D341Med (cell line): ENCODE measurements at places on chromosomes 2 and 18.
A peak's percentile ranks its signal among the peaks of the same experiment; 100 is the strongest.

DNA sequence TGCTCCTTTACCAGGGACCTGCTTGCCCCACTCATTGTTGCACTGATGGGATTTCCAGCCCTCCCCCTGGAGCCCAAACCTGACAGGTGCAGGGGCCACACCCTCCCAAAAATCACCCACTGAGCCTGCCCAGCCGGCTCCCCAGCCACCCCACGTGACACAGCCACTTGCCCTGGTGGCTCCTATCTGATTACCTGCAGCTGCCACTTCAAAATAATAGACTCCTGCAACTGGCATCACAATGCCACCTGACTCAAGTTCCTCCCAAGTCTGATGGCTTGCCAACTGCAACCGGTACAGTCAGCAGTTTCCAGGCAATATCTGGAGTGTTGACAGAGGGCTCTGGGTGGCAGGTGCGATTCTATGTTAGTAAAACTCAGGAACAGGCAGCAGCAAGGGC lies 66.2 kb downstream of the CRACDL start:
- DNase-seq, result no peak

DNA sequence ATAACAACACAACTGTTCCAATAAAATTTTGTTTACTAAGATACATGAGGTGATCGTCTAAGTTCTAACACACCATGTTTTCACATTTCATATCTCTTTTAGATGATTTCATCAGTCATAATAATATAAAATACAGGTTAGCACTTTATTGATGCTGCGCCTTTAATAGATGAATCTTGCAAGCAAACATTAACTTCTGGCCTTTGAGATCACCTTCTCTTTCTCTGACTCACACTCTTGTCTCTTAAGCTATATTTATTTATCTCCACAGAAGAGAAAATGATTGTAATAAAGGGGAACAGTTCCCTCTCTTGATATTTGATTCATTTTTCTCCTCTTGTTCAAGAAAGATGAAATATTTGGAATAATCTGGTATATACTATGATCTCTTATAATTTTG lies 603.3 kb upstream of the POU3F3 start:
- DNase-seq, result no peak

GRCh38 chr2:63755965-63756364 lies 85.7 kb upstream of the UGP2 start:
- DNase-seq, result no peak

DNA sequence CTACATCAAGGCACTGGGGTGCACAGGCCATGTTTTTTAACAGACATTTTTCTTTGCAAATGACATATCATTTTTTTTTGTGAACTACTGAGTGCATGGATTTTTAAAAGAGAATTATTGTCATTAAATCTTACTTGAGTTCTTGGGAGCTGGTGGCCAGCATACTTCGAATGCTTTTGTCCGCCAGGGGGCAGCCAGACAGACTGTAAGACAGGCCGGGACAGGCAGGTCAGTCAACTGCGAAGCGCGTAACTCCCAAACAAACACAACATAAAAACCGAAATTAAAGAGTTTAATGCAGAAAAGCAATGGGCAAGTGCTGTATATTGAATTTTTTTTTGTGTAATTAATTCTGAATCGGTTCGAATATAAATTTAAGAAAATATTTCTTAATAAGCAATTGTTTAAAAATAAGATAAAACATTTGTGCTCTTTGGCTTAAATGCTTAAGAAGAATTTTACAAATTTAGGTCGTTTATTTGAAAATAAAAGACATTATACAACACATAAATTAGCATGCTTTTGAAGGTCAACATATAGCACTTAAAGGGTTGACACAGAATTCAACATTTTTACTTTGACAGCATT lies 142.2 kb upstream of the PXDN start:
- DNase-seq, result peak; percentile 61

DNA sequence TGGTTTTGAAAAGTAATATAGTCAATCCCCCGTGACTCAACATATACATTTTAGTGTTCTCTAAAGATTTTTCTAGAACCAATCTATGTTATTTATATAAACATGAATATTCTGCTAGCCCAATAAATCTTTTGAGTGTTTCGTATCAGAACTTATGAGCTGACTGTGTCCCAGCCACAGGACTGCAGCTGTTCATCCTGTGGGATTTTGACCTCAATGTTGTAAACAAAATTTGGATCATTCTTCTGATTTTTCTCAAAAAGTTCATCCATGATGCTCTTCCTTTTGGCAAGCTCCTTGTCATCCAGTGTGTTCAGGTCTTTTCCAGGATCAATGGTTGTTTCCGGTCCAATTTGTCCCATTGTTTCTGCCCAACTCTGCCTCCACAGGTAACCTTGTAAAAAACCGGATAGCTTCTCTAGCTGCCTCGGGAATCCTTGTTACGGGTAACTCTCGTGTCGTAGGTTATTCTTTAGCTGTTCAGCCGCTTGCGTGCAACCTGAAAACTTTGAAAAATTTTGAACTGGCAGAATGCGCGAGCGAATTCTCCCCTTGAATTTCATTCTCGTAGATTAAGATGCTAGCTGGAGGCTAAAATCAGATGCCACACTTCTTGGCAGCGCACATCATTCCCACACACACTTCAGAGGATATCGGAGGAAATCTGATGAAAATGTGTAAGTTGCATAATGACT lies 195.2 kb downstream of the SH3BP4 start:
- DNase-seq, result no peak

- no peak for DNase-seq
Observed at GRCh38 chr2:162934191-162934590, 95.6 kb upstream of the KCNH7 start.

GRCh38 chr2:14996351-14997014 lies 364.0 kb downstream of the LRATD1 start:
- DNase-seq, result no peak

DNA sequence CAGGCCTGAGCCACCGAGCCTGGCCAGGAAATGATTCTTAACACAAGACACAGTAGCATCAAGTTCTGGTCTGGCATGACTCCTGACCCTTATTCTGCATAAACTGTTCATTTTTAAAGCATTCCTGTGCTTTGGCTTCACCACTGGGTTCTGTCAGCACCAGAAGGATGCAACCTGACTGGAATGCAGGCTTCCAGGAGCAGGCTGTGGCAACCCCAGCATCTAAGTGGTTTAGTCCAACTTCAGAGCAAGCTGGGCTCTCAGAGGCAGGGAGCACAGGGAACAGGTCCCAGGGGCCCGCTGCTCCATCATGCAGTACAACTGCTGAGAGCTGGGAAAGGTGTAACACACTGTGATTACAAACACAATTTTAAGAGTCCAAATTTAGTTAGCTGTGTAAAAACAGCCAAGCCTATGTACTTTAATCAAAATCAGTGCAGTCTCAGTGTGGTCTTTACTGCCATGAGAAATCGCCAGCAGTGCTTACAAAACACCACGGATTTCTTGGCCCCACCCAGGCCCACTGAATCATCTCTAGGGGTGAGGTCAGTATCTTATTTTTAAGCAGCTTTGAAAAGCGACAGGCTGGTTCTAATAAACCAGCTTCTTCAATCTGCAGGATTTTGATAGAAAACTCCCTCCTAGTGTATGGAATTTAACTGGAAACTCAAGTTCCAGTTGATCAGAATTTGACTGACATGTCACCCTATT lies 44.4 kb upstream of the TMEM182 start:
- DNase-seq, result no peak

- DNase-seq, result peak; percentile 59
Observed at GRCh38 chr18:43587538-43588153, 310.4 kb upstream of the SYT4 start.

DNA sequence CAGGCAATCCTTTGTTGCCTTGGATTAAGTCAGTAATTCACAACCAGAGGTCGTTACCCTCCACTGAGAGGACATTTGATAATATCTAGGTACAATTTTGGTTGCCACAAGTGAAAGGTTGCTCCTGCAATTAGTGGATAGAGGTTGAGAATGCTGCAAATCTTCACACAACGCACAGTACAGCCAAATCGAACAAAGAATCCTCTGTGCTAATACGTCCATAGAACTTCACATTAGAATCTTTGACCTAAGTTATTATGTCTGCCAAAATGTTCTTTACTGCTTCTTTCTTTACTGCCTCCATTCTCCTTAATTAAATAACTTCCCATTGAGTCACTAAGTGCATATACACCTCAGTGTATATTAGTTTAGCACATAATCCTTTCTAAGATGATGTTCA lies 879.5 kb downstream of the TRIB2 start:
- DNase-seq, result no peak

- DNase-seq, result no peak
Observed at GRCh38 chr18:8049147-8049546, 482.0 kb downstream of the PTPRM start.

DNA sequence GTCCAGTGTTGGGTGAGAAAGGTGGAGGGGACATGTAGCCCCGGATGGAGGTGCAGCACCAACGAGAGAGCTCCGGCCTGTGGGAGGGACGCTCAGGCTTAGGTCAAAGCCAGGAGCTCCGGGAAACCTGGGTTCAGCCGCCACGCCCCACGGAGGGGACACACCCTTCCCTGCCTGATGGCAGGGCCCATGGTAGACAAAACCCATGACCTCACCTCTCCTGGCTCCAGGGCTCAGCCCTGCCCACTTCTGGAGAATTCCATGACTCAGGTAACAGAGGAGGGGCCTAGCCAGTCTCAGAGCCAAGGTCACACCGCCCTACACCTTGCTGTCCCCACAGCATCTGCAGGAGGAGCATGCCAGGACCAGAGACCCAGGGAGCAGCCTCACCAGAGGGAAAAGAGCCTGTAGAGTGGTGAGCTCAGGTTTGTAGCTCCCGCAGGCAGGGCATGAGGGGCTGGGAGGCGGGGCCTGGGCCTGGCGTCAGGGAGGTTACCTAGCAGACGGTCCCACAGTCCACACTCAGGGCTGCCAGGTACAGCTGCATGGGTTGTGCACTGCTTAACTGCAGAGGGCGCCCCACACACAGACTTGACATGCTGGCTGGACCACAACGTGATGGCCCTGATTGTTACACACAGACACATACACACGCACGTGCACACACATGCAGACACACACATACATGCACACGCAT lies 70.8 kb upstream of the SMAD7 start:
- DNase-seq, result peak; percentile 79

GRCh38 chr2:57891086-57891712 lies 155.4 kb upstream of the VRK2 start:
- no peak for DNase-seq

DNA sequence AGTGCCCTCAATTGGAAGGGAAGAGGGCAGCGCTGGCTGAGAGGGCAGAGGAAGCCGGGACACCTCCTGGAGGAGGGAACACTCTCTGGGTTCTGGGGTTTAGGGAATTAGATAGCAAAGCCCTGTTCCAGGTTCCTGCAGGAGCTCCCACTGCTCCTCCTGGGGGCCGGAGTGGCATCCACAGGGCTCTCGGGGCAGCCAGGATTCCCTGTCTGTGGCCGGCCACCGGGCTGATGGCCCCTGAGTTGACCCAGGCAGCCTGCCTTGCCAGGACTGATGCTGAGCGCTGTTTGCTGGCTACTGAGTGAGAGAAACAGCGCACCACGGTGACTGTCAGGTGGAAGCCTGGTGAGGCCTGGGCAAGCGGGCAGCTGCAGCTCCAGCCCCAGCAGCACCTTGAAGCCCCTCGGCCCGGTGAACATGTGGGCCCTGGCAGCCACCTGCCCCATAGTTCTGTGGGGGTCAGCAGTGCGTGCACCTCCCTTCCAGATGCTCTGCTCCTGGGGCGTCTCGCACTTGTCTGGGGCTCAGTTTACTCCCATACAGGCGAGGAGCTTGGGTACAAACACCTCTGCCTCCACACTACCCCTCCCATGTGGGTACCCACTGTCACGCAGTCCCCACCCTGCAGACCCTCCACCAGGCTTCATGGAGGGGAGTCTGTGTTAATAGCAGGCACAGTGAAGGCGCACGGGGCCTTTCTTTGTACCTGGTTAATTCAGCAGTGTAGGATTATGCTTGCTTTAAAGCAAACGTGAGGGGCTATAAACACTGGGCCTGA lies 7.7 kb upstream of the ALLC start:
- no peak for DNase-seq

DNA sequence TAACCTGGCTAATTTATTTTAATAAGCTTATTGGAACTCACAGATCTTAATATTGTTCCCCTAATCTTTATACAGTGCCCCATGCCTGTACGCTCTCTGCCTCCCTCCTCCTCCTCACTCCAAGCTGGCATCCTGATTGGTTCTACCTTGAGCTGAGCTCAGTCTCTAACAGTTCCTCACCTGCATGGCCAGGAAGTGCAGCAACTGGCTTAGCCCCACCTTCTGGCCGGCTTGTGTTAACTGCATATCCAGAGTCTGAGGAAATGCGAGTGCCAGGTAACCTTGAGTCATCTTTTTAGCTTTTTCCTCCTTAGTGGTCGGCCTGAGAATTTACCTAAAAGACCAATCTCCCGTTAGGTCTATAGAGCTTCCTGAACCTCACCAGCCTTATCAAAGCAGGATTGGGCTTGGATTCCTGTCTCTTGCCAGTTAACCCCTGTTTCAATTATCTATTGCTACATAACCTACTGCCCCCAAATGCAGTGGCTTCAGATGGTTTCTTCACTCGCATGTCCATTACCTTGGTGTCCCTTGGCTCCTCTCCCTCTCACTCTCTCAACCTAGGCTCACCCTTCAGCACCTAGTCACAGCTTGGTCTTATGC lies 89.5 kb upstream of the STK39 start:
- DNase-seq, result peak; percentile 49

DNA sequence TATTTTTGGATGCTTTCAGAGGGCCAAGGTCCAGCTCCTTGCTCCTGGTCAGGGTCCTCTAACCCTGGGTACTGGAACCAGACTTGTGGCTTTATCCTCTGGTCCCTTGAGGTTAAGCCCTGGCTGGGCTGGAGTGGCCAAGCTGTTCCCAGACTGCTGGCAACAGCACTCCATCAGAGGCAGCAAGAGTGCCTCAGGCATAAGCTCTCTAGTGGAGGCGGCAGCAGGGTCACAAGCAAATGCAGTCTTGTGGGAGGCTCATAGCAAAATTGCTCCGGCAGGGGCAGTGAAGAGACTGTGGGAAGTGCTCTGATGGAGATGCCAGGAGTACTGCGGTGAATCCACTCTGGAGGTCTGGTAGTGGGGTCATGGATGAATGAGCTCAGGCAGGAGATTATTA lies 128.9 kb upstream of the OTOS start:
- no peak for DNase-seq

DNA sequence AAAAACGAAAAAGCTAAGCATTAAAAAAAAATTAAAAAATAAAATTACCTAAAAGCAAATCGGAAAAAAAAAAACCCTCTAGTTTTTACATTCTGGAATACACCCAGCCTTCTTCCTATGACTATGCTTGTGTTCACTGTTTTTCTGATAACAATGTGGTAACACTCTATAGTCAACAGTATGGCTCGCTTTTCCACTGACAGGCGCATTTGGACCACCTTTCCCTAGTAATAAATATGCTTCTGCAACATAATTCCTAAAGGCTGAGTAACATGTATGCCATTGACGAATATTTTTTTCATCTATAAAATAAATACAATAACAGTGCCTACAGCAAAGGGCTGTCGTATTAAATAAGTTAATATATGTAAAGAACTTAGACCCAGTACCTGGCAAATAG lies 27.9 kb downstream of the NOL10 start:
- DNase-seq, result no peak

- DNase-seq, result no peak
Observed at GRCh38 chr2:69827796-69828540, 1.5 kb upstream of the GMCL1 start.

- DNase-seq, result no peak
Observed at GRCh38 chr2:209383212-209383611, 40.6 kb upstream of the MAP2 start.

GRCh38 chr2:162256591-162256991 lies 13.3 kb upstream of the FAP start:
- no peak for DNase-seq

- no peak for DNase-seq
Observed at GRCh38 chr2:186822323-186822722, 26.6 kb downstream of the ZSWIM2 start.
